ENCODE measurements at places on chromosomes 5 and 9. TPM values are rescaled to one million over a fixed set of nuclear protein-coding genes. Genes with fewer than 3 reads are reported as not detected.
A peak's percentile ranks its signal among the peaks of the same experiment; 100 is the strongest.

DNA sequence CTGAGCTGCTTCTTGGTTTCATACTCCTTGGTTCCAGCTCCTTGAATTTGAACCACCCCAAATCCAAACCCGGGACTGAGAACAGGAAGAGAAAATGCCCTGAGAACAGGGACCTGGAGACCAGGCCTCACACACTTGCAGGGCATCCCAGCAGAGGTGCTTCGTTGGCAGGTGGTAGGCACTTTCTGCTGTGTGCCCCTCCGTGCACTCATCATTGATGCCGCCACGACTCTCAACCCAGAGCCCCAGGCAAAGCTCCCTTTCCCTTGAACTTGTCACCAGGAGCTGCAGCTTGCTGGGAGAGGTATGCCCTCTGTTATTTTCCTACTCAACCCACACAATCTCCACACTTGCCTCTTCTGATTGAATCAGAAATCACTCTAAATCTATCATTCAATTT is 217.8 kb upstream of the IRX1 start:
- no peak for DNase-seq
- no peak overlapping the region for H3K27ac ChIP-seq
- H3K27me3 ChIP-seq = no peaks in the 10 kb centered on the region
- no peaks in the 10 kb centered on the region for H3K4me1 ChIP-seq
- no peaks in the 10 kb centered on the region for H3K36me3 ChIP-seq
- H3K4me3 ChIP-seq = no peak overlapping the region

DNA sequence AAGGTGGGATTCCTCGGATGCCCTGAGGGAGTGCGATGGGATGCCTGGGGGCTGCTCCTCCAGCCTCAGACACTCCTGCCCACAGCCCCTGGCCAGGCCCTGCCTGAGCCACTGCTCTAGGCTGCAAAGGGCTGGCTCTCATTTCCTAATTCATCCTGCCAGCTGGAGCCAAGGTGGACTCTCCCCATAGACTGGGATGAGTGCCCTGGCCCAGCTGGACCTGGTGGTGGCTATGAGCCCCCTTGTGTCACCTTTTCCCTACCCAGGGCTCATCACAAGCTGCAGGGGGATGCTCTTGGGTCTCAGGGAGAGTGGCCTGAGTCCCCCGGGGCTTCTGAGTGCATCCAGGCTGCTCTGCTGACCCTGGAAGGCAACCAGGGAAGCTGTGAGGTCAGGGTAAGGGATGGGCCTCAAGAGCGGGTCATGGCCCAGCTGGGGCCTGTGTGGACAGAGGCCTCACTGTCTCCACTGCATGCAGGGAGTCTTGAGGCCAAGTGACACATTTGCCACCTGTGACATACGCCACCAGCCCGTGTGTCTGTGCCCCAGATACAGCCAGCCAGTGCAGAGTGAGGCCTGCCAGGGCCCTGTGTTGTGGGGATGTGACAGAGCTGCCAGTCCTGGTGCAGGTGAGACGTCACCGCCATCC is 102.7 kb upstream of the IER5L start:
- H3K27ac ChIP-seq = no peak overlapping the region
- H3K4me1 ChIP-seq = no peaks in the 10 kb centered on the region
- H3K4me3 ChIP-seq = no peak overlapping the region
- no peaks in the 10 kb centered on the region for H3K27me3 ChIP-seq

Gene TAF11L5
- total RNA-seq = not detected

DNA sequence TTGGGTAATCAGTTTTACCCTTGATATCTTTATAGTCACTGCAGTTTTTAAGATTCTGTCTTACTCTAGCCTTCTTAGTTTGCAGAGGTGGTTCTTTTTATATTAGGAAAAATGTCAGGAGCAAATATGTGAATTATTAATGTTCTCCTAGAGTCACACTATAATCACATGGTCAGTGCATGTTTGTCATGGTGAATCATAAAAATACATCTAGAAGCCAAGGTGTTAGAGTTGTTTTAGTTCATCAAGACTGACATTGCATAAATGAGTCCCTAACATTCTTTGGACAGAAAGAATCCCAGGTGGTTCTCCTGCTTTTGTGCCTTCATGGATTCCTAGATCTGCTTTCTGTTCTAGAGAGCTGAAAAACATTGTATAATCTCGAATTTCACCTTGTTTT is 22.9 kb downstream of the ATG10 start:
- no peaks in the 10 kb centered on the region for H3K36me3 ChIP-seq
- no peak for DNase-seq
- no peak overlapping the region for H3K27ac ChIP-seq
- no peaks in the 10 kb centered on the region for H3K4me1 ChIP-seq

Gene RBM27
- total RNA-seq = 31.8 TPM

GRCh38 chr9:132585954-132586829 is 3.8 kb downstream of the BARHL1 start:
- no peak overlapping the region for H3K27ac ChIP-seq
- no peaks in the 10 kb centered on the region for H3K4me1 ChIP-seq
- no peaks in the 10 kb centered on the region for H3K36me3 ChIP-seq
- no peak for DNase-seq
- H3K4me3 ChIP-seq = no peak overlapping the region
- H3K27me3 ChIP-seq = peaks cover 97% of the 10 kb centered on the region

Gene FABP6
- total RNA-seq = not detected

GRCh38 chr5:82255844-82256243 is 22.3 kb downstream of the RPS23 start:
- H3K4me1 ChIP-seq = no peaks in the 10 kb centered on the region
- H3K36me3 ChIP-seq = no peaks in the 10 kb centered on the region
- no peak for DNase-seq
- H3K27ac ChIP-seq = no peak overlapping the region

Gene SOWAHA
- total RNA-seq = 3.2 TPM

Gene ACTBL2
- total RNA-seq = not detected

Gene ZNF300
- total RNA-seq = 8.8 TPM

Gene GABRA6
- total RNA-seq = not detected

DNA sequence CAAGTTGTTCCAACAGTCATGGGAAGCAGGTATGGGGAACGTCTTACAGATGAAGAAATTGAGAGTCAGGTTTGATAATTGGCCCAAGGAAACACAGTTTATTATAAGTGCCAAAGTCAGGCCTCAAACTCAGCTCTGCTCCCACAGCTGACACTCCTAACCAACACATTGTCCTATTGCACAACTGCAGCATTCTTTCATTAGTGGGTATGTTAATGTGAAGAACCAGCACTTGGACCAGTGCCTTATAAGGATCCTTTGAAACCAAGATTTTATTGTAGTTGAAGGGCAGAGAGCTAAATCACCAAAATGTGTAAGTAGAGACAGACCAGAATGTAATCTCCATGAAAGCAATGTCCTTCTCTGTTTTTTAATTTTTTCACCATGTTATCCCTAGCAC is 56.1 kb downstream of the GRIA1 start:
- no peaks in the 10 kb centered on the region for H3K27me3 ChIP-seq
- no peak overlapping the region for H3K4me3 ChIP-seq
- H3K4me1 ChIP-seq = no peaks in the 10 kb centered on the region
- no peak overlapping the region for H3K27ac ChIP-seq
- no peak for DNase-seq

DNA sequence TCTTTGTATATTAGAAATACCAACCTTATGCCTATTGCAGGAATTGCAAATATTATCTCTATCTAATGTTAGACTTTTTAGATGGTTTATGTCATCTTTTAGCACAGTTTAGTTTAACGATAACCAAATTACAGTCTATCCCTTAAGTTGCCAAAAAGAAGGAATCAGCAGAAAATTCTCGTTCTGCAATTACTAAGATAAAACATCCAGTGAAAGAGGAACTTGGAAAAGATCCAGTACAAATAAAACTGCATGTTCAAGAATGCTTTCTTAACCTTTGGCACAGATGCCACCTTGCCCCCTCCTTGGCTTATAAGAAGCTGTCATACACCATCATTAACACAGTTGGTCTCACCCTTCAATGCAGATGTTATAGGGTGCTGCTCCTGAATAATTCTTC is 124.0 kb downstream of the SEMA5A start:
- no peaks in the 10 kb centered on the region for H3K27me3 ChIP-seq
- H3K36me3 ChIP-seq = no peaks in the 10 kb centered on the region
- DNase-seq = no peak
- no peak overlapping the region for H3K27ac ChIP-seq
- H3K4me1 ChIP-seq = no peaks in the 10 kb centered on the region
- H3K4me3 ChIP-seq = no peak overlapping the region

Gene CYLC2
- total RNA-seq = not detected

Gene TERT
- total RNA-seq = under 0.01 TPM

DNA sequence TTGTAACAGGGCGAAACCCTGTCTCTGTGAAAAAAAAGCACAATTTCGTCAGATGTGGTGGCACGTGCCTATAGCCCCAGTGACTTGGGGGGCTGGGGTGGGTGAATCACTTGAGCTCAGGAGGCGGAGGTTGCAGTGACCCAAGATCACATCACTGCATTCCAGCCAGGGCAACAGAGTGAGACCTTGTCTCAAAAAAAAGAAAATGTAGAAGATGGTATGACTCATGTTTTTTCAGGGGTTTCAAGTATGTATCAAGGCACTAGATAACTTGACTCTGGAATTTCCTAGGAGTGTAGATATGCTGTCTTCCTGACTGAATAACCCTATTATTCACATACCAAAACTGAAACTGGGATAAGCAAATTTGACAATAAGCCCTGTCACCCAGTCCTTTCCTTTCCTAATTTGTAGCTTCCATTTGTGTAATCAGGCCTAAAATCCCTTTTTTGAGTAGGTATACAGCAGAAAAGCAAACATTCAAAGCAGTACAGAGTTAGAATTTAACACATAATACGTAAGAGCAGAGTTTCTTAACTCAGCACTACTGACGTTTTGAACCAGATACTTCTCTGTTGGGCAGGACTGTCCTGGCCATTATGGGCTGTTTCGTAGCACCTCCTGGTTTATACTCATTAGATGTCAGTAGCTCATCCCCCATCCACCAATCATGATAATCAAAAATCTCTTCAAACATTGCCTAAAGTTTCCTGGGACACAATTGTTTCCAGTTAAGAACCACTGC is 17.3 kb upstream of the ANKRD18B start:
- H3K4me1 ChIP-seq = no peaks in the 10 kb centered on the region
- H3K4me3 ChIP-seq = no peak overlapping the region
- no peak overlapping the region for H3K27ac ChIP-seq

- H3K27me3 ChIP-seq = no peaks in the 10 kb centered on the region
- DNase-seq = no peak
Observed at GRCh38 chr5:96761618-96762017, 46.1 kb downstream of the ERAP1 start.

GRCh38 chr9:33752130-33752637 is 43.2 kb upstream of the PRSS3 start:
- H3K27me3 ChIP-seq = peaks cover 22% of the 10 kb centered on the region
- no peak for DNase-seq
- no peaks in the 10 kb centered on the region for H3K36me3 ChIP-seq
- no peak overlapping the region for H3K27ac ChIP-seq
- H3K4me1 ChIP-seq = no peaks in the 10 kb centered on the region
- no peak overlapping the region for H3K4me3 ChIP-seq

Gene IL31RA
- not detected for total RNA-seq

DNA sequence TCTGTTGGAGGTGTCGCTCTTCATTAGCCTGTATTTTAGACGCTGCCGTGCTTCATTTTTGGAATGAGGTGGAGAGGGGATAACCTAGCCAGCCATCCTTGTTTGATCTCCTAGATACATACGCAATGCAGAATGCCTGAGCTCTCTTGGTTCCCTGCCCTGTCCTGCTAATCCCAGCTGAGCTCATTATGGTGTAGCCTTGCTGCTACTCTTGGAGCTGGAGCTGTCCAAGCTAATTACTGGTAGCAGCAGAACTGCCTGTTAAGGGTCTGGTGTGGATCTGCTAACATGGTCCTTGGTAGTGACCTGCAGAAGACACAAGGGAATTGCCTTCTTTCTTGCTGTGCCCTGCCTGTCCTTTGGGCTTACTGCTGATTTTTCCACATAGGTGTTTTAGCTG is 207.9 kb downstream of the CNTLN start:
- DNase-seq = no peak
- no peaks in the 10 kb centered on the region for H3K4me1 ChIP-seq
- H3K27me3 ChIP-seq = no peaks in the 10 kb centered on the region
- no peak overlapping the region for H3K4me3 ChIP-seq
- H3K36me3 ChIP-seq = no peaks in the 10 kb centered on the region

Gene SLC6A19
- not detected for total RNA-seq

- H3K4me1 ChIP-seq = no peaks in the 10 kb centered on the region
- H3K27ac ChIP-seq = no peak overlapping the region
- no peak overlapping the region for H3K4me3 ChIP-seq
- DNase-seq = no peak
Observed at GRCh38 chr5:119343766-119344165, 12.1 kb upstream of the TNFAIP8 start.

DNA sequence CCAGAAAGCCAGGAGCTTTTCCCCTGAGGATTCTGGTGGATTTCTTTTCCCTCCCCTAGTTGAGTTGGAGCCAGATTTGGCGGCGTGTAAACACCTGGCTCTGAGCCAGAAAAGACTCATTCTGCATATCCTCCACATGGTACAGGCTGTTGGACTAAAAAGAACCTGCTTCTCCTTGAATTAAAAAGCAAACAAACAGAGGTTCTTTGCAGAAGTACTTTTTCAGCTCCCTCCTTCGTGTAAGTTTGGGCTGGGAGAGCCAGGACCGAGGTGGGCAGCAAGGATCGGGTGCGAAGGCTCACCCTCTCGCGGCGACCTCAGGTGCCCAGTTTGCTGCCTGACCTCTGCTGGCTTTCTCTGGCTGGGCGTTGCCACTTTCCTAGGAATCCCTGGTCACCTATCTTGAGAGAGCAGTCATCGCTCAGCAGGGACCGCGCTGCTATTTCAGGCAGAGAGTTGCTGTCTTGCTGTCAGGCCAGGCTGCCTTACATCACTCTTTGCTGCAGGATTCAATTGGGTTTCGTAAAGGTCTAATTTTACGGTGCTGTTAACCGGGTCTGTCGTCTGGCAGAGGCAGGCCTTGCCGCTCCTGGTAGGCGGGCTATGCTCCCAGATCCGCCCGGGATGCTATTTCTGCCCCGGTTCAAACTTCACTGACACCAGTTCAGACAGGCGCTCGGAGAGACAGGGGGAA is 3.2 kb downstream of the PAPPA start:
- DNase-seq = no peak
- no peaks in the 10 kb centered on the region for H3K4me1 ChIP-seq
- no peaks in the 10 kb centered on the region for H3K36me3 ChIP-seq
- no peaks in the 10 kb centered on the region for H3K27me3 ChIP-seq
- H3K27ac ChIP-seq = peak overlapping the region; percentile 68

GRCh38 chr5:130536691-130537090 is 628.4 kb downstream of the HINT1 start:
- H3K4me1 ChIP-seq = no peaks in the 10 kb centered on the region
- H3K27ac ChIP-seq = no peak overlapping the region

DNA sequence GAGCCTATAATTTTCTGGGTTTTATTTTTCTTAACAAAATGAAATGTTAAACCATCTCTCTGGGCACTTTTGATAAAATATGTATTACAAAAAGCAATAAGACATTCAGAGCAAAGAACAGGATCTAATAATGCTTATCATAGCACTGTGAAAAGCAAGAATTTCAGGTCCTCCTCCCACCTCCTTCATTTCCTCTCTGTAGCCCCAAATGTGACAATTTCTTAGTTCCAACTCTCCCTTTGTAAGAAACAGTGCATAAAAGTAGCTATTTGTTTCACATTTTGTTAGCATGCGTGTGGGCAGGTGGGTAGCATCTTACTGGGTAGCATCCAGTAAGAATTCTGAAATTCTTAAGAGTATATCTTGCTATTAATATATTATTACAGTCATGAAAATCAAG is 130.9 kb upstream of the RASA1 start:
- no peak overlapping the region for H3K27ac ChIP-seq
- DNase-seq = no peak
- no peaks in the 10 kb centered on the region for H3K36me3 ChIP-seq
- no peak overlapping the region for H3K4me3 ChIP-seq
- no peaks in the 10 kb centered on the region for H3K4me1 ChIP-seq

- no peaks in the 10 kb centered on the region for H3K27me3 ChIP-seq
- no peak for DNase-seq
- peak overlapping the region; percentile 34 for H3K27ac ChIP-seq
- no peak overlapping the region for H3K4me3 ChIP-seq
- no peaks in the 10 kb centered on the region for H3K4me1 ChIP-seq
Observed at GRCh38 chr9:110537841-110538646, 41.5 kb downstream of the SVEP1 start.

Data from breast epithelium (tissue), 4 donors.